Kidney glomerular epithelial cell (primary cell): ENCODE measurements at places on chromosomes 3 and 15.

- no peak for DNase-seq
Observed at GRCh38 chr3:196344663-196345062, 6.5 kb upstream of the TM4SF19 start.

DNA sequence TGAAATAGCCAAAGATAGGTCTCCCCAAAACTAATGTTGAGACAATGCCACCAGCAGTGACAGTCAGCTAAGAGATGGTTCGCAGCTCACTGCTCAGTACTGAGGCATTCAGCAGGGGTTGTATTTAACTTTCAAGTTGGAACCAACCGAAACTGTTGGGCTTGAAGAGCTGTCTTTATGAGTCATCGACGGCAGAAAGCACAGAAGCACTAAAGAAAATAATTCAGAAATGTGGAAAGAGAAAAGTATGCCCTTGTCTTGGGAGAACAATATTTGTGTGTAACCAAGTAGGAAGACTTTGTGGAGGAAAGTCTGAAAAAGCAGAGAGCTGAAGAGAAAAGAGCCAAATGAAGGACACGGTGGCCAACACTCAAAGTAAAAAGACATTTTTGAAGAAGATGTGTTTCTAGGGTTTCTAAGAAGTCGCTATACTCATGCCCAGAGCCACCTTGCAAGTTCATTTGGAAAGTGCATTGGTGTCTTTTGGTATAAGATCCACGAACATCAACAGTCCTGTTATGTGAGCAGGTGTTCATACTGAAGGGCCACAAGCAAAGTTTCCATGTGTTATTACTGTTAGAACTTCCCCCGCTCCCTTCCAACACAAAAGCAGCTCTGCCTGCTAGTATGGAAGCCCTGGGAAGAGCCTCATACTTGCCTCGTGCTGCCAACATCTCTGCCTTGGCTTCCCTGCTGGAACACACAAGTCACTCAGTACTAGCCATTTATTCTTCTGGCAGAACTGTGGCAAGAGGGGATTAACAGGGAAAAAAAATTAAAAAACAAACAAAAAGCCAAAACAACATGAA is 4.1 kb upstream of the RARB start:
- DNase-seq, result peak; percentile 36

DNA sequence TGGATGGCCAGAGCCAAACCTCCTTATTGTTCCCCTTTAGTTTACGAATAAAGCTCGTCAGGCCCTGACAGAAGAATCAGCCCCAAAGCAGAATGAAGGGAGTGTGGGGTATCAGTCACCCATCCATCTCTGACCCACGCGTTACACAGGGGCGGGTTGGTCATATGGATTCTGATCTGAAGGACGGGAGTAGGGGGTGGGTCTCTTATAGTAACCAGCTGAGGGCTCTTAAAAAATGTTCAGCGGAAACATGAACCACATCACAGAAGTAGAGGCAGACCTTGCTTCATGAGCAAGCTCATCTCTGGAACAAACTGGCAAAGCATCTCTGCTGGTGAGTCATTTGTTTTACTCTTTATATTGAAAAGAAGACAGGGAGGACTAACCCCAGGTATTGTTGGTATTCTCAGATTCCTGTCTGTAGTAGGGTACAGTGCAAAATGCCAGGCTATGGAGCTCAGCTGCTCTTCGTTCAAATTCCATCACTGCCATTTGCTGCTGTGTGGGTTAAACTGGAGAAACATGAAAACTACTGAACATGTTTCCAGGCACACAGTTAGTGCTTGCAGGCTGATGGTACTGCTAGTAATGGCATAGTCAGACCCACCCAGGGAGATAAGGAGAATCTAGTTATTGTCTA is at the start of gene CXCR6:
Gene CXCR6, plus strand, starts transcription at position 258 of the 640 bp plus-strand sequence. CDS start 3,018 bp downstream, outside the sequence.
- DNase-seq, result no peak

DNA sequence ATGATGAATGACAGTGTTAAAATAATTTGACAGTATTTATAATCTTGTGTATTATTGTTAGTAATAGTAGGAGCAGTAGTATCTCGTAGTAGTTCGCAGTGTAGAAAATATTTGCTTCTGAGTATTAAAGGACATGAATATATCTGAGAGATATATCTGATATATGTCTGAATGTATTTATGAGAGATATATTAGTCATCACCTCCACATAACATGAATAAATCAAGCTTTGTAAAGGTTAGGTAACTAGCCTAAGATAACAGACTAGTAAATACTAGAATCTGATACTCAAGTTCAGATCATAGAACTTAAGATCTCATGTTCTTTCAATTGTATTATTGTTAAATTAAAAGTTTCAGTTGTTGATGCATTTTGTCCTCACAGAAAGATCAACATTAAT is 130.5 kb downstream of the UBE2E2 start:
- no peak for DNase-seq

- no peak for DNase-seq
Observed at GRCh38 chr3:31253782-31254181, 278.9 kb upstream of the STT3B start.

DNA sequence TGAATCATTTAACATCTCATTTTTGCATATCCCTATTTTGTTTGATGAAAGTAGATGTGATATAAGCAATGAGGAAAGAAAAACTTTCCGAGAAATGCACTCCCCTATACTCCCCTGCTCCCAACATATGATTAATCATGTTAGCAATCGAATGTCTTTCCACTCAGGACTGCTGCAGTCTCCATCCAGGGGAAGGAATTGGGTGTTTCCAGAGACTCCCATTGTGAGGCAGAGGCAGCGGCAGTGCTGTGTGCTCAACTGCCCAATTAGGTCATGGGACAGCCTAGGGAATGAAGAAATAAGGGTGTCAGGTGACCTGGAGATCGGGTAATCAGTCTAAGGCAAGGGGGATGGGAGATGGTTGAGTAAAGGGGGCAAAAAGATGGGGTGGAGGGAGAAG is 268.6 kb upstream of the MEIS2 start:
- no peak for DNase-seq

- DNase-seq, result no peak
Observed at GRCh38 chr15:58900631-58901030, 32.8 kb downstream of the SLTM start.

GRCh38 chr3:126937533-126937932 is 45.4 kb upstream of the PLXNA1 start:
- no peak for DNase-seq

- DNase-seq, result no peak
Observed at GRCh38 chr15:69763831-69764230, 311.2 kb downstream of the RPLP1 start.

DNA sequence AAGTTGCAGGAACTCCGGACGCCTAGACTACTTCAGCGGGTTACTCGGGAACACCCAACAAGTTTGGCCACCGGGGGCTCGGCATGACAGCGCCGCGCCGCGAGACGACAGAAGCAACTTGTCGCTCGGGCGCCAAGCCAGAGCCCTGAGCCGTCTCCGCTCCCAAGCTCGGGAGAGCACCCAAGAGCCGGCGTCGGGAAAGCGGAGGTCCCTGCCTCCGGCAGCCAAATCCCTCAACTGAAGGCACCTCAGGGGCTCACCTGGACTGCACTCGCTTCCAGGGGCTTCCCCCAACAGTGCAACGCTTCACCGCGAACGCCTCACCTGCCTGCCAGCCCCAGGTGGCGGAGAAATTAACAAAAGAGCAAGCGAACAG is 640 bp downstream of the MB21D2 start:
- DNase-seq, result no peak

DNA sequence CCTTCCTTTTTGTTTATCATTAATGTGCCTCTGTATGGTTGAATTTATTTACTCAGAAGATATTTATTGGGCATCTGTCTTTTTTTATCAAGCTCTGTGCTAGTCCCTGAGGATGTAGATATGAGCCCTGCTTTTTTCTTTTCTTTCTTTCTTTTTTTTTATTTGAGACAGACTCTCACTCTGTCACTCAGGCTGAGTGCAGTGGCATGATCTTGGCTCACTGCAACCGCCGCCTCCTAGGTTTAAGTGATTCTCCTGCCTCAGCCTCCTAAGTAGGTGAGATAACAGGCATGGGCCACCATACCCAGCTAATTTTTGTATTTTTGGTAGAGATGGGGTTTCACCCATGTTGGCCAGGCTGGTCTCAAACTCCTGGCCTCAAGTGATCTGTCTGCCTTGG is 58.5 kb downstream of the MBNL1 start:
- no peak for DNase-seq

GRCh38 chr3:189863031-189863430 is 231.8 kb downstream of the TP63 start:
- no peak for DNase-seq

DNA sequence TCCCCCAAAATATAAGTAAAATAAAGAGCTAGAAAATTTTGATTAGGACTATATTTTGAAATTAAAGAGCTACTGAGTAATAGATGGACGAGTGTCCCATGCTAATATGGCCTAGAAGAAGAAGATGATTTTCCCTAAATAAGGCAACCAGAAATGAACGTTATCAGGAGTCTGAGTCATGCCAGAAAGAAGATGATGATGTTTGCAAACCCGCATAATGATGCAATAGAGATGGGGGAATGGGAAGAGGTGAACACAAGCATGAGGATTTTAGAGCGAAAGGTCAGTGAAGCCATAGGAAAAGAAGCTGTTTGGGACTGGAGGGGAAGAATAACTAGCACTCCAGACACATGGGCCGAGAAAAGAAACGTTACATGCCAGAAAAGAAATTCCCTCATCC is 71.7 kb downstream of the FGF12 start:
- DNase-seq, result no peak

DNA sequence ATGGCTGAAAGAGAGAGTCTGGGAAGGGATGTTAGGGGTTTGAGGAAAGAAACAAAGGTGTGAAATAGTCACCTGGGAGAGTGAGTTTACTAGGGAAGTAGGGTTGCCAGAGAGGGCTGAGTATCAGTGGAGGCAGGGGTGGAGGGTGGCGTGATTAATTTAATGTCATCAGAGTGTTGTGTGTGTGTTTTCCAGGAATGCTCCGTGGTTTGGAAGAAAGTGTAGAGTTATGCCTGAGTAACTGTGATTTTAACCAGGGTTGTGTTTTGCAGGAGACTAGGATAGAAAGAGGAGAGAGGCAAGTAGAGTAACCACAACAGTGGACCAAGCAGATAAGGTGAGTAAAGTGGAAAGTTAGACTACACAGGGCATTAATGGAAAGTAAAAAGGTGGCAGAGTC is 27.2 kb downstream of the PLD1 start:
- DNase-seq, result peak; percentile 67

DNA sequence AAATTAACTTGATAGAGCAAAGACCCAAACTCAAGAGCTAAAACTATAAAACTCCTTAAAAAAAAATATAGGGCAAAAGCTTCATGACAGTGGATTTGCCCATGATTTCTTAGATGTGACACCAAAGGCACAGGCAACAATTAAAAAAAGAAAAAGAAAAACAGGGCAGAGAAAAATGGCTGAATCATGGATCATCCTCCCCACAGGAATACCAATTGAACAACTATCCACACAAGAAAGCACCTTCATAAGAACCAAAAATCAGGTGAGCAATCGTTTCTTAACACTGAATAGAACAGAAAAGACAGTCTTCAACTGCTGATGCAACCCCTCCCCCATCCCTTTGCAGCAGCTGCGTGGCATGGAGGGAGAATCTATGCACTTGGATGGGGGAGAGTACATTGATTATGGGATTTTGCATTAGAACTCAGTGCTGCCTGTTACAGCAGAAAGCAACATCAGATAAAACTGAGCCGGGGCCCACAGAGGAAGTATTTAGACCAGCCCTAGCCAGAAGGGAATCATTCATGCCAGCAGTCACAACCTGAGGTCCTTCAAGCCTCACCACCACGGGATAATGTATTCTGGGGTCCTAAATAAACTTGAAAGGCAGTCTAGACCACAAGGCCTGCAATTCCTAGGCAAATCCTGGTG is 15.7 kb downstream of the C3orf33 start:
- no peak for DNase-seq

- peak; percentile 81 for DNase-seq
Observed at GRCh38 chr15:77064539-77065308, 6.2 kb downstream of the TSPAN3 start.

DNA sequence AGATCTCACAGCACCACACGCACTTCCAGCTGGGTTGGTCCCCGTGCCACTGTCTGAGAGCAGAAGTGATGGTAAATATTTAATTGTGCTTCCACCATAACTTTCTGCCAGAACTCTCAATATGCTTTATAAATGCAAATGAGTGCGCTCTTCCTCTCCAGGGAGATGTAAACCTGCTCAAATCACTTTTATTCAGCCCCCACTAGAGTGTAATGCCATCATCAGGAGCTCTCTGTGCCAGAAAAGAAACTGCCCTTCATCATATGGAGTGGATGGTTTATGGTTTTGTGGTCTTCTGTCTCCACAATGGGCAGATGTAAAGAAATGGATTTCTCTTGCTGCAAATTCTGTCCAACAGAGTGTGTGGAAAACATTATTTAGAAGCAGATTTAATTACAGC is 127.0 kb downstream of the EPHB1 start:
- no peak for DNase-seq

DNA sequence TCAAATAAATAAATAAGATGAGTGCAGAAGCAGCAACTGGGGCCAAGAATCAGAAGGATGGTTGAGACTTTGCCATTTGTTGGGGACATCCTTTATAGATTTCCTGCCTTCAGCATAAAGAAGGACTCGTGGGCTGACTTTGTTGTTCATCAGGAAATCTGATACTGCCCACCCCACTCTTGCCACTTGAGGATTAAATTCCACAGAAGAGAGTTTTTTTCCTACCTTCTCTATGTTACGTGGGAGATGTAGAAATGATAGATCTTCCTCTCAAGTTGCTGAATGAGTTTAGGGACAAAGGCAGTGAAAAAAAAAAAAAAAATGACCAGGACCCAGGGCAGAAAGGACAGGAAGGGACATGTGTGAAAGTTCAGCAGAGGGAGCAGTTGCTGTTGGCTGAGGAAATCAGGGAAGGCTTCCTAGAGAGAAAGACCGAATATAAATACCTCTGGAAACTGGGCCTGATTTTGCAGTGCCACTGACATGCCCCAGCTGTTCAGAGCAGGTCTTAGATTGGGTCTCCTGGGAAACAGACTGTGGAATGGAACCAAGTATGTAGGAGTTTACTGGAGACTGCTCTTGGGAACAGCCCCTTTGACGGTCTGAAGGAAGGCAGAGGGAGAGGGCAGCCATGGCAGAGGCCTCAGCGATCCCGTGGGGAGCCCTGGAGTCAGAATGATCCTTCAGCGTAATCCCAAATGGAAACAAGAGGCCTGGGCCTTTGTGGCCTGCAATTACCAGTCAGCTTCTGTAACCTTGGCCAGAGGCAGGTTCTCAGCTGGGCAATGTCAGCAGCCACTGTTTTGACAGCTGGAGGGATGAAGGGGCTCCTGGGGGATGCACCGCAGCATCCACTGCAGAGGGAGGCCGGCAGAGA is 50.9 kb downstream of the C3orf20 start:
- no peak for DNase-seq

GRCh38 chr3:3087716-3088465 is 22.3 kb downstream of the IL5RA start:
- DNase-seq, result no peak

- no peak for DNase-seq
Observed at GRCh38 chr3:15241341-15241740, 35.3 kb downstream of the CAPN7 start.

- no peak for DNase-seq
Observed at GRCh38 chr3:13886593-13887129, 6.8 kb upstream of the WNT7A start.

- DNase-seq, result no peak
Observed at GRCh38 chr15:100693451-100693850, 91.1 kb downstream of the ASB7 start.

GRCh38 chr3:50517721-50518206 is 14.3 kb upstream of the CACNA2D2 start:
- no peak for DNase-seq
